Astrocyte of the hippocampus (primary cell): ENCODE measurements at places on chromosomes 12 and 14.
A peak's percentile ranks its signal among the peaks of the same experiment; 100 is the strongest.

- DNase-seq, result no peak
Observed at GRCh38 chr12:63913929-63914328, 69.4 kb downstream of the SRGAP1 start.

GRCh38 chr12:67512061-67512460, 136.5 kb upstream of the DYRK2 start:
- DNase-seq, result peak; percentile 74

DNA sequence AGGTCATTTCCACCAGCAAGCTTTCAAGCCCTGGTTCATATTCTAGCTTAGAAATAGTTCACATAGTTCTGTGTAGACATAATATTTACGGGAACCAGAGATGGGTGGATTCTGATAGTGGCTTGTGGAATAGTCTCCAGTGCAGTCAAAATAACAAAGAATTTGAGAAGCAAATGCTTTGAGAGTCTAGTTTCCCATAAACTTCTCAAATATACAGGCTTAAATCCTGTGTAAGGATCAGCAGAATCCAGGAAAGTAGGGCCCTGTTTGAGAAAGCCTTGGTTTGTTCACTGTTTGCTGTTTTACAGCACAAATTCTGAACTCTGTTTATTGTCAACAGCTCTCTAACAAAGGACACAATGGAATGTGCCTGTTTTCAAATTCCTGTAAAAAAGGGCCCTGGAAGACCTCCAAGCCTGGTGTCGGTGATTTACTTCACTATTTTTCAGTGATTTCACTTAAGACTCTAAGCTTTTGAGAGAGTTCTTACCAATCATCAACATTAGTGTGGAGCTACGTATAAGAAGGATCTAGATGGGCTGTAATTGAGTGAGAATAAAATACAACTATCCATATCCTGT, 11.4 kb upstream of the FOS start:
- peak; percentile 87 for DNase-seq

DNA sequence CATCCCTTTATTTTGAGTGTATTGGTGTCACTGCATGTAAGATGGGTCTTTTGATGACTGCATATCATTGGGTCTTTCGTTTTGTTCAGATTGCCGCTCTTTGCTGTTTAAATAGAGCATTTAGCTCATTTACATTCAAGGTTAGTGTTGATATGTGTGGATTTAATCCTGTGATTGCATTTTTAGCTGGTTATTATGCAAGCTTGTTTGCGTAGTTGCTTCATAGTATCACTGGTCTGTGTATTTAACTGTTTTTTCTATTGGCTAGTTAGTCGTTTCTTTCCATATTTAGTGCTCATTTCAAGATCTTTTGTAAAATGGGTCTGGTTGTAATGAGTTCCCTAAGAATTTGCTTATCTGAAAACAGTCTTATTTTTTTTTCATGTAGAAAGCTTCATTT, 1170.6 kb upstream of the SEL1L start:
- no peak for DNase-seq

GRCh38 chr14:102571478-102572042, 20.9 kb upstream of the RCOR1 start:
- DNase-seq, result no peak

DNA sequence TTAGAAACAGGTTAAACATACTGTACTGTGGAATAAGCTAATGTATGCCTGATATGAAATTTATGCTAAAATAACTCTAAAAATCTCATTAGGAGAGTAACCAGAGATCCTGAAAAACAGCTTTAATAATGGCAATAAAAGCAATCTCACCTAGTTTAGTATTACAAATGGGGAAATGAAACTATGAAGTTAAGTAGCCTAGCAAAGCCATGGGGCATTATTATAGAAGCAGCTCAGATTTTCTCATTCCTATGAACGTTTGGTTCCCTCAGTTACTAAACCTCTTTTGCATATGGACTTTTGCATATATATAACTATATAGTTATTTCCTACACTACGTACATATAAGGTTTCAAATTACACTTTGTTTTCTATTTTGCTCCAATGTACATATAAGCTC, 25.0 kb upstream of the APPL2 start:
- DNase-seq, result no peak

DNA sequence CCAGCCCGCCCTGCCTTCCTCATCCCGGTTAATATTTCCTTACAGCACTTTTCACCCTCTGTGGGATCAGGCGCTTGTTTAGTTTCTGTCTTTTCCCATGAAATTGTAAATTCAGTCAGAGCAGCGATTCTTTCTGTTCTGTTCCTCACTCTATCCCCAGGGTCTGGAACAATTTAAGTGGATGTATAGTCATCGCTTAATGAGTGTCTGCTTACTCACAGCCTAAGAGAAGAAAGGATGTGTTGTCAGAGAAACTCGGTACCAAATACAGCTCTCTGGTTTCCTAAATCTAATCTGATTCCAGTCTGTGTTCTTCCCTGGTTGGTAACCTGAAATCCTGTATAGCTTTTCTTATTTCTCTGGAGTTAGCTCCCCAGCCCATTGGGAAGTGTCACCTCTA, 44.9 kb downstream of the FOS start:
- peak; percentile 15 for DNase-seq

DNA sequence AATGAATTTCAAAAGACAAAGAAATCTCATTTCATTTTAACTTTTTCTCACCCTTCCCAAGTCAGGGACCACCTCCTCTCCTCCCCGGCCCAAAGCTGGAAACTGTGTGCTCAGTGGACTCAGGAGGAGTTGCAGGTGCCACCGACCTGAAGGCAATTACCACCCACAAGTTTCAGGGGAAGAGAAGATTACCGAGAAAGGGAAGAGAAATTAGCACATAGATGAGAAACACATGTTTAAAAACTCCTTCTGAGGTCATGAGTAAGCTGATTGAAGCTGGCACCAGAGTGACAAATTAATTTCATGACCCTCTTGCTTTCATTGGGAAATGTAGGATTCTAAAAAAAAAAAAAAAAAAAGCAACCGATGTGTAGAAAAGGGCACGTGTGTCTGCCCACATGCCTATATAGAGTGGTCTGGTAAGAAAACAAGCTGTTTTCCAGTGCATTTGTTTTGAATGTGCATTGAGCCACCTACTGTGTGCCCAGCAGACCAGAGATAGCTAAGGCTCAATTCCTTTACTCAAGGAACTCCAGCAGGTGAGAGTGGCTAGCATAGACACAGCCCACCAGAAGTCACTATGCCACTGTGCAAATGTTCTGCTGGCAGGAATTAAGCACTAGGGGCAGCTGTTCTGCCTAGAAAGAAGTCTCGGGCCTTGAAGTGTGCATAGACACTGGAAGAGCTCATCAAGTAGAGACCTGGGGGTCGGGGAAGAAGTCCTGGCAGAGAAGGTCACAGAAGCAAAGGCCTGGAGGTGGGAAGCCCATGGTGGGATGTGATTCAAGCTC, 30.5 kb downstream of the DPF3 start:
- DNase-seq, result no peak

DNA sequence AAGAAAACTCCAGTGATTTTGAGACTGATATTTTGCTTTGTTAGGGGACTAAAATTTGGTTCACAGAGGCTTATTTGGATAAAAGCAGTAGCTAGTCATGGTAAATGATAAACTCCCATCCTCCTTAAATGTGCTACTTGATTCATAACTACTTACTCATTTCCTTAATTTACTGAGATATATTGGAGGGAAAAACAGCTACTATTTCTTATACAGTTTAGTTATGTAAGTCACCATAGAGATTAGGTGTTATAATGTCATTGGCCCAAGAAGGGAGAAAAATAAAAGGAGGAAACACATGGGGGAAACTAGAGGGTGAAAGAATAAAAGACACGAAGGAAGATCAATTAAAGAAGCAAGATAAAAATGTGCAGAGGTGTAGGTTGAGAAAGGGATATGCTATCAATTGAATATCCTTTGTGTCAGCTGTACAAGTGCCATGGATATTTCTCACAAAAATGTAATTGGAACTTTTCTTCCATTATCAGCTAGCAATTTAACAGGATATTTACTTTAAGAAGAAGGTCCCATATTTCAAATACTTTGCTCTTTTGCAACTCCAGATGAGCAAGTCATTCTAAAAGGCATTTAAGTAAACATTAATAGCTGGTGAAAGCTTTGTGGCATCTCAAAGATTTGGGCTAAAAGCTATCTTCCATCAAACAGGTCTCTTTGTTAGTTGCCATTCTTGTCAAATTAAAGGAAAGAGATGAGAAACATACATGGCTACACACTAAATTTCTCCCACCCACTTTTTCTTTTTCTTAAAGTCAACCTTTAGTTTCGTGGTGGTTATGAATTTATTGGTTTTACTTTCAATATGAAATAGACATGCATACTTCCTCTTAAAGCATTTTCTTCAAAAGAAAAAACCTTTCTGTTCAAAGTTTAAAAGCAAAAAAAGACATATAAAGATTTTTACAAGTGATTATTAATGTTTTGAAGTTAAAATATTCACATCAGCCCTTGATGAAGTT, 439.5 kb downstream of the CCER1 start:
- DNase-seq, result no peak

- DNase-seq, result no peak
Observed at GRCh38 chr12:28954333-28954732, 194.7 kb upstream of the FAR2 start.

DNA sequence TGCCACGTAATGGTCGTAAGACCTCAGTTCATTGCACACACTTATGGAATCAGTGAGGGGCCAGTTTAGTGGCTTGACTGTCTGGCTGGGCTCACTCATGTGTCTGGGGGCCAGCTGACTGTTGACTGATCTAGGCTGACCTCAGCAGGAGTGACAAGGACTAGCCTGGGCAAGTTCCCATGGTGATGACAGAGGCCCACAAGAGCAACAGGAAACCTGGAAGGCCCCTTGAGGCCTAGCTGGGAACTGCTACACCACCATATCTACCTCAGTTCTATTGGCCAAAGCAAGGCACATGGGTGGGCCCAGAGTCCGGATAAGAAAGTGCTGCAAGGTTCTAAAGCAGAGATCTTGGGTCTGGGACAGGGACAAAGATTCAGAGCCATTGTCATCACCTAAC, 21.3 kb upstream of the RFLNA start:
- DNase-seq, result peak; percentile 52
